ENCODE measurements at places on chromosomes 12 and 14.

DNA sequence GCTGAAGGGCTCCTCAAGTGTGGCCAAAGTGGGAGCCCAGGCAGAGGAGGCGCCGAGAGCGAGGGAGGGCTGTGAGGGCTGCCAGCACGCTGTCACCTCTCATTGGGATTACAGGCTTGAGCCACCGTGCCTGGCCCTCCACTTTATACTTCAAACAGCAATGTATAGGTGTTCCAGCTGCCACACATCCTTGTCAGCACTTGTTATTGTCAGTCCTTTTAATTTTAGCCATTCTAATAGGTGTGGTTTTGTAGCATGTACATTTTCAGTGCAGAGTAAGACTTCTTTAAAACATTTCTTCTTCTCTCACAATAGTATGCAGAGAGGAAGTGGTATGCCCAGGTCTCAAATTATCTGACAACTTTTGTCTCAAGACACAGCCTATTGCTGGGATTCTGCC lies 27.5 kb upstream of the HNF1A start:
- DNase-seq: no peak

GRCh38 chr12:68176257-68176656 lies 16.7 kb upstream of the IFNG start:
- no peak for DNase-seq

DNA sequence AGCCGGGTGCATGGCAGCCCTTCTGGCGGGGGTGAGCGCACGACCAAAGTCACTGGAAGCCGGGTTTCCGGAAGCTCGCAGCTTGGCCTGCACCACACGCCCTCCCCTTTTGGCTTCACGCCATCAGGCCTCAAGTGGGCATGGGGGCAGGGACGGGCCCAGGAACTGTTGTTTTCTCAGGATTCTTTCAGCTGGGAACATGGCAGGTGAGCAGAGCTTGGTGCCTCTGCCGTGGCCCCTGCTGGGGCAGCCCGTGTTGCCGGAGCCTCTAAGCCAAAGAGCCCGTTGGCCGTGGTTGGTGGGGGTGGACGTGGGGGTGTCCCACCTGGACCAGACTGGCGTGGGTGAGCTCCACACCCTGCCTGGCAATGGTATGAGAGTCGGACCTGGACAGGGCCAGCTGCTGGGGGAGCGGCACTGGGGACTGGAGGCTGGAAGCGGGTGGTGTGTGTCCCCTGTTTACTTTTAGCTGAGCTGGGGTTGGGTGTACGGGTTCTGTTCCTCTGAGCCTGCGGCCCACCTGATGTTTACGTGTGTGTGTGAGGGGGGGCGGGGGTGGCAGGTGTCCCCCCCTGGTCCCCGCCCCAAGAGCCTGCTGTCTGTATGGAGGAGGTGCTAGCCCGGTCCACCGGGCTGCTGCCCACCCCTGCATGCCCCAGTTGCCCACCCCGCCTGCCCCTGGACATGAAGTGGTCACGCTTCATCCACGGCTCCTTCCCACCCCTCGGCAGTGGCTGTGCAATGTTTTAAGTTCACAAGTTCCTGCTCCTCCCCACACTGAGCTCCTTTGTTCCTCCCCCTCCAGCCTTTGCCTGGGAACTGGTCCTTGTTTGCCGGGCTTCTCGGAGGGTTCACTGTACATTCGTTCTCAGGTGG lies 28.7 kb upstream of the PLD4 start:
- no peak for DNase-seq

- no peak for DNase-seq
Observed at GRCh38 chr12:8667270-8667669, 4.6 kb upstream of the MFAP5 start.

DNA sequence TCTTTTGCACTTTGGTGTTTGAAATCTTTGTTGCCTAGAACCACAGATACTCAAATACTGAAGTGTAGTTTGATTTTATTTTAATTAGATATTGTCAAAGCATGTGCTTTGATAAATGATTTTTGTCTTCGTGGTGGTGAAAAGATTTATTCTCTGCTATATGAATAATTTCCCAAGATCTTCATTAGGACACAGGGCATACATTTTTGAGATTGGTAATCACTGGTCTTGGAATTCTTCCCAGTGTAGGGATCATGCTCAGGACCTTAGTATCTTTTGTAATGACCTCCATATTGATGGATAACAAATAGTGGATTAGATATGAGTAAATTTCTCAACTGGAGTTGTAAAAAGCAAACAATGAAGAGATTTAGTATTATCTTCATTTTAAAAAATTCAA lies 28.2 kb downstream of the TBK1 start:
- DNase-seq: no peak

DNA sequence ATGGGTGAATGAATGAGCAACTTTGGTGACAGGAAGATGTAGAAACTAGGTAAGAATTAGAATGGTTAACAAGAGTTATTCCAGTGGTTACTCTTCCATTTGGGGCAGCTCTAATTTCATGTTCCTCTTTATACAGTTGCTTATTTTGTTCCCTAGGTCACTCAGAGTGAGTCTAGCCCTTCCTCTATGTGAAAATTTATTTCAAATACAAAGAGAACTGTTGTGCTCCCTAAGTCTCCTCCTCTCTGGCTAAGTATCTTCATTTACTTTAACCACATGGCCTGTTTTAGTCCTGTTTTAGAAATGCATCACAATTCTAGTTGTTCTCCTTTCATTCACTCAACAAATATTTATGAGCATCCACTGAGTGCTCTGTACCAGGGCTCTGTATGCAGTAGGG lies 51.1 kb upstream of the HIF1A start:
- DNase-seq: no peak

DNA sequence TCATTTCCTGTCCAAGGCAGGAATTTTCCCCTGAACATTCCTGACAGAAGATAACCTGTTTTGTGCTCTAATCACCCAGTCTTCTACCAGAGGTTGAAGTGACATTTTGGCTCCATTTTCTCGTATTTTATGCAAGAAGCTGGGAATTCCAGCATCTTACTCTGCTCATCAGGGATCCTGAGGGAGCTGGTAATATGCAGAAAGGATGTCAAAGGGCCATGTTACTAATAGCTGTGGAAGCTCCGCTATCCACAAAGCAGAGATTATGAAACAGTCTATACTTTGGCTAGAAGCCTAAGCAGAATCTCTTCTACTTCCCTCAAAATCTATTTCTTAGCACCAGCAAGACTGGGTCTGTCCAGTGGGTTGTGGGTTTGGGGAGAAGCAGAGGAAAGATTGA lies 613.0 kb downstream of the DIO2 start:
- no peak for DNase-seq

DNA sequence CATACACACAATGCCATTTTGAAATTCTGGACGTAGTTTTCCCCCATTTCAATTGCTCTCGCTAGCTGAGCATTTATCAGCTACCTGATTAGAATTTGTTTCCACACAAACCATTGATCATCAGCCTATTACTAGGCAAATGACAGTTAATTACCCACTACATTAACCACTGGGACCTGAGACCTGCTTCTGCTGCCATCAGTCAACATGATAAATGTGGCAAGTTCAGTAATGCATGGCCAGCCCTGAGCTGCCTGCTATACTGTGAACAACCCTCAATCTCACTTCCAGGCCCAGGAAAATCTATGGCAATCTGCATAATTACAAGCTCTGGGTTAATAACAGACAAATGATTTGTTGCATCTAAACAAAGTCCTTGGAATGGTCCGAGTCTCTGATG lies 43.5 kb downstream of the LMO3 start:
- peak; percentile 49 for DNase-seq

- DNase-seq: no peak
Observed at GRCh38 chr14:103434868-103435442, 49.7 kb downstream of the MARK3 start.

DNA sequence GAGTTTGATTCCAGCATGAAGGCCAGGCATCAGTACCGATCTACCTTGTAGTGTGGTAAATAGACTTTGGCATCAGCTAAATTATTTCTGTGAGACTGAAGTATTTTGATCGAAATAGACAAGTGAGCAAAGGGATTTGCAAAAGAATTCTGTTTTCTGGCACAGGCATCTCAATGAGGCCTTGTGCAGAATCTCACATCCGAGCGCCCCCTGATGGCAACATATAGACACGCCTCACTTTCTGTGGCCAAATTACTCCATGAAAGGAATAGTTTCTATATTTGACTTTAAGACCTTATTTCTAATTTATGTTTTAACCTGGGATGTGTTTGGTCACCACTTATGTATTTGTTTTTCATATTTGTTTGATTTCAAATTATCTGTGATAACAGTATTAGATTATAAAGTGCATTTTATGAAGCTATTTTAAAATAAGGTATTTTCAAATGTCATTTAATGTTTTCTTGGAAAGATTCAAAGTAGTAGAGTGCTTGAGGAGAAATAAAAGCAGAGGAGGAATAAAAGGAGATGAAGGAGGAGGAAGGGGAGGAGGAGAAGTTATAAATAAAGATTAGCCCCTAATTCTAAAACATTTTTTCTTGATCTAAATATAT lies 731.9 kb downstream of the NRXN3 start:
- peak; percentile 54 for DNase-seq

GRCh38 chr12:123908884-123909725 lies 63.5 kb downstream of the CCDC92 start:
- DNase-seq: no peak

DNA sequence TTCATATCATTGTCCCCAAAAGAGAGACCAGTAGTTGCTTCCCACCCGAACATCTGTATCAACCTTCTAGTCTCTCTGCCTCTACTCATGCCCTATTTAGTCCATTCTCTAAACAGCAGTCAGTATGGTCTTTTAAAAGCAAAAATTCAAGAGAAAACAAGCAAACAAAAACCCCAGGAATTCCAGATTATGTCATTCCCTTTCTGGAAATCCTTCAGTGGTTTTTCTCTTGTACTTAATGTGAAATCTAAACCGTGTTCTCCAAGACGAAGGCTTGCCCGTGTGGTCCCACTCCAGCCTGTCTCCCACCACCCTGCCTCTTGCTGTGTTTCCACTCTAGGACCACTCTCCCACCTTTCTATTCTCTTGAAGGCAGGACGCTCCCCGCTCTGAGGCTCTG lies 90.8 kb downstream of the TMEM30B start:
- no peak for DNase-seq

GRCh38 chr12:105334582-105334981 lies 4.1 kb downstream of the C12orf75 start:
- no peak for DNase-seq

- peak; percentile 33 for DNase-seq
Observed at GRCh38 chr12:24025153-24025798, 75.8 kb upstream of the SOX5 start.

Data from NCI-H146 (cell line).